MM.1S (cell line): ENCODE measurements at places on chromosomes 7 and 10.
A peak's percentile ranks its signal among the peaks of the same experiment; 100 is the strongest.

DNA sequence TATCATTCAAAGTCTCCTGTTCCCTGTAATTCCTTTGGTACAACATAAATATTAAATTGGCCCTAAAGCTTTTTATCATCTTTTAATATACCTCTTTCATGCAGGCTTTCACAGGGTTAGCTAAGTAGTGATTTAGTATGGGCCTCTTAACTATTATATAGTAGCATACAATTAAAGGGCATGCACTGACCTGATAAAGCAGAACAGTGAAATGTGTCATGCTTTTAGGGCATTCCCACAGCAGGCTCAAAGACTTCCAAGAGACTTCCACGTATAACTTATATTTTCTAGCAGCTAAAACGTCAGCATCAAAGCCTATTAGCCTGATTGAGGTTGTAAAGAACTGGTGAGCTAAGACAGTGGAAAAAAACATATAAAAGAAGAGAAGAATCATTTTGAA, 35.3 kb downstream of the SAMD8 start:
- no peak for DNase-seq

DNA sequence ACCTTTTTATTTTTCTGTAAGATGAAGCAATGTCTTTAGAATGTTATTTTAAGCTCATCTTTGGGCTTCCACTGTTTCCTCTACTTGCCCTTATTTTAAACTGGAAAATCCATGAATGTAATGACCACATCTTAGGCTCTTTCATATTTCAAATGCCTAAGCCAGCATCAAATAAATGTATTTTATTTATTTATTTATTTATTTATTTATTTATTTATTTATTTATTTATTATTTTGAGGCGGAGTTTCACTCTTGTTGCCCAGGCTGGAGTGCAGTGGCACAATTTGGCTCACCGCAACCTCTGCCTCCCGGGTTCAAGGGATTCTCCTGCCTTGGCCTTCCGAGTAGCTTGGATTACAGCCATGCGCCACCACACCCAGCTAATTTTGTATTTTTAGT, 69.2 kb downstream of the HDAC9 start:
- no peak for DNase-seq

- no peak for DNase-seq
Measured at GRCh38 chr10:132112611-132113010, 46.9 kb downstream of the JAKMIP3 start.

GRCh38 chr7:37031571-37032257, 307.4 kb upstream of the AOAH start:
- DNase-seq, result no peak

- DNase-seq, result no peak
Measured at GRCh38 chr7:4080954-4081353, 601.1 kb upstream of the FOXK1 start.

DNA sequence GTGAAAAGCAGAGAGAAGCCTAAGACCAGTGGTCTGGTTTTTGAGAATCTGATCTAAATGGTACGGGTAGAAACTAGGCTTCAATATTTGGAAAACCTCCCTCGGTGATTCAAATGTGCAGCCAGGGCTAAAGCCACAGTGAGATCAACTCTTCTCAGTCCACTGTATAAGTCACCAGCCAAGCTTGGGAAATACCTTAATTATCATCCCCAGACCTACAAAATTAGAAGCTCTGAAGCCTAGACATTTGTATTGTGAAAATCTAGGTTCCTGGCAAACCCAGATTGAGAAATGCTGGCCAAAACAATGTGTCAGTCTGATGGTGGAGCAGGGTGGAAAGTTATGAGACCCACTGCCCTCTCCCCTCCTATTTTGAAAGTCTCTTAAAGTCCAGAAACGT, 131.7 kb downstream of the DGKI start:
- no peak for DNase-seq

DNA sequence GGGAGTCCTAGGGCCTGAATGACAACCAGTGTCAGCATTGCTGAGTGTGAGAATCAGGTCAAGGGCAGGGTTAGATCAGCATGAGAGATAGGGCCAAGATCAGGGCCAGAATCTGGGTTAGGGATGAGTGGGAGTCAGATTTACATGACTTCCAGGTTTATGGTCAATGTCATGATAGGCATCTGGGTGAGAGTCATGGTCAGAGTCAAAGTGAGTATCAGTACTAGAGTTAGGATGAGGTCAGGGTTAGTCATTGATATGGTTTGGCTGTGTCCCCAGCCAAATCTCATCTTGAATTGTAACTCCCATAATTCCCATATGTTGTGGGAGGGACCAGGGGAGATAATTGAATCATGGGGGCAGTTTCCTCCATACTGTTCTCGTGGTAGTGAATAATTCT, 12.3 kb downstream of the MRPS24 start:
- no peak for DNase-seq

DNA sequence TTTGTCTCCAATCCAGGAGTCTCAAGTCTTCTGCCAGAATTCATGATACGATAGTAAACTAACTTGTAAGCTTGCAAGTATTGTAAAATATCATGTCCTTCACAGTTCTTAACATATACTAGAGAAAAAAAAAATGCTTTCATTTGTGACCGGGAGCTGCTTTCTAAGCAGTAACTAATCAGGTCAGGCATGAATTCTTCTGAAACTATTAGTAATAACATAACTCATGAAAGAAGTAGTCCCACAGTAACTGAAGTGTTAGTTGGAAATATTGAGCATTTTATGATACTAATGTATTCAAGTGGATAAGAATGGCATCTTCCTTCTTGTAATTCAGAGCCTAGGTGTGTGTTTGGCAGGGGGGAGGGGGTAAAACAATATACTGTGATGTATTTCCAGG, 665.6 kb downstream of the DNAJB9 start:
- no peak for DNase-seq

GRCh38 chr10:123007558-123008354, 839 bp downstream of the IKZF5 start:
- peak; percentile 64 for DNase-seq

DNA sequence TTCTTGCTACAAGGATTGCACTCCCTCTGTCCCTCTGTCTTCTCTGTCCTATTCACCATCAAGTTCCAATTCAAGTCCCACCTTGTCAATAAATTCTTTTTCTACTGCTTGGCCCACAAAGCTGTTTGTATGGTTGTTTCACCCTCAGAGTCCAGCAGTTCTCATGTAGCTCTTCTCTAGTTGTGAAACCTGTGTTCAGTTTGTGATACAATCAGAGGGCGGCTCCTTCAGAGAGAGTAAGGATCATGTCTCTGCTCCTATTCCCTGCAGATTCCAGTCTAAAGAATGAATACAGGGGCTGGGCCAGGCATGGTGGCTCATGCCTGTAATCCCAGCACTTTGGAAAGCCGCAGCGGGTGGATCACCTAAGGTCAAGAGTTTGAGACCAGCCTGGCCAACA, 126.6 kb upstream of the BET1 start:
- DNase-seq, result no peak

- DNase-seq, result no peak
Measured at GRCh38 chr7:100483722-100484672, at the start of gene NYAP1. NYAP1 (plus strand) TSS chr7:100483927; CDS start chr7:100485312, 1,385 bp downstream.

DNA sequence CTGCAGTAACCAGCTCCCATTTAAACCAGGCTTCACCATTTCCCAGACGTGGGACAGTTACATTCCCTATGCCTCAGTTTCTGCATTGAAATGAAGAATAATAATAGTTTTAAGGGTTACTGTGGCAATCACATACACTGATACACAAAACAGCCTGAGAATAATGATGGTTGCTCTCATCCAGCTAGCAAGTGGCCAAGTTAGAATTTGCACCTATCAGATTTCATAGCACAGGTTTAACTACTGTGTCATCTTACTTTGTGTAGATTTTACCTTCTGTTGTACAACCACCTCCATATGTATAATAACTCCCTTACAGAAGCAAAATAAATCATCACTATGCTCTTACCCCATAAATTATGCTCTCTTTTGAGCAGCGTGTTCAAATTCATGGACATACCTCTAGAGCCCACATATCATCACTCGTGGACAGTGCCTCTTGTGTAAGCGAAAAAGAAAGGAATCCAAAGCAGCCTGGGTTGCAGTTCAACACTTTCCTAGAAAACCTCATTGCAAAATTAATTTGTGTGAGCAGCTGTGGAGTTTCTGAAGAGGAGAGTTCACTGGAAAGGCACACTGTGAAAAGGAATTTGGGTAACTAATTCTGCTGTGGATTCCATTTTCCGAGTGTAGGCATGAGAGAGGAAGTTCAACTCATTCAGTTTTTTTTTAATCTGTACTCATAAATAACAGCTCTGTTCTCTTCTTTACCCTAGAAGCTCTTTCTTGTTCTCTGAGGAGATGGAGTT, 492.5 kb downstream of the ARL4A start:
- no peak for DNase-seq

GRCh38 chr7:86391813-86392212, 251.9 kb upstream of the GRM3 start:
- DNase-seq, result no peak

DNA sequence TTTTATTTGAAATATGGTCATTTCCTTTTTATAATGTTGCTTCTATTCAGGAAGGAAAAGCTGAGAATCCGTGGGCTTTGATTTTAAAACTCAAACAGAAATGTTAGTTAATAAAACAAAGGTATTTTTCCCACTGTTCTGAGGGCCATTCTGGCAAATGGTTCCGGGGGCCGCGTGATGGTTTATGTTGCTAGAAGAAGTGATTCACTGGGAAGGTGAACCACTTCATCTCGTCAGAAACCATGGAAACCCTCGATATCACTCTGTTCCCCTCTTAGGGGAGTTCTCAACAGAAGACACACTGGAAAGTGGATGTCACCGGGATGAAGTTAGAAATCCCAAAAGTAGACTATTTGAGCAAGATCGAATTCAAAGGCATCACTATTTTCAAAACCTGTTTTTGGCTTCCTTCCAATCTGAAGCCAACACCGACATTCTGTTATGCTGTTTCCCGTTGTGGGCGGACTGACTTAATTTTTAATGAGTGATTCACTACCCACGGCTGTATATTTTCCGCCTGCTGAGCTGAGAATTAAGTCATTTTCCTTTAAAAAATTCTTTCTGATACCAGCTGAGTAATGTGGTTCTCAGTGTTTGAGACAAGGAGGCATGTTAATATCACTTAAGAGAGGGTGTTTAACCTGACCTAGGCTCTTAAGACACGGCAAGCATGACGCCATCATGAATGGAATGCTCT, 84.1 kb downstream of the PTPRE start:
- no peak for DNase-seq

GRCh38 chr7:40306596-40306995, 171.8 kb downstream of the SUGCT start:
- no peak for DNase-seq

GRCh38 chr7:142943706-142944268, 4.5 kb downstream of the LLCFC1 start:
- no peak for DNase-seq

- DNase-seq, result no peak
Measured at GRCh38 chr10:13648425-13648824, 61.7 kb downstream of the PRPF18 start.

- DNase-seq, result no peak
Measured at GRCh38 chr10:37704566-37704965, 152.8 kb downstream of the ZNF248 start.

DNA sequence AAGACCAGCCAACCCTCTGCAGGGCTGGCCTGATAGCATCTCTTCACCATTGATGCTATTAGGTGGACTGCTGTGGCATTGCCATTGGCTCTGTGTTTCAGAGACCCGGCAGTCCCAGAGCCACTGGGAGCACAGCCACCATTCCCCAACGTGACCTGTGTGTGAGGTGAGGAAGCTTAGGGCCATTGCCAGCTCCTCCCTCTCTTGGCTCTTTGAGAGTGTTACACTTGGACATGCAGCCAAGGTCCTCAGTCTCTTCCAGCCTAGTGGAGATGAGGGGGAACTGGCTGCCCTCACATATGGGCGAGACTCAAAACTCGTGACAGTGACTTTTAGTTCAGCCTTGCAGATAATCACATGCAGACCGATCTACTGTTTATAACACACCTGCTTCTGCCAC, 39.3 kb upstream of the HMX3 start:
- DNase-seq, result no peak

DNA sequence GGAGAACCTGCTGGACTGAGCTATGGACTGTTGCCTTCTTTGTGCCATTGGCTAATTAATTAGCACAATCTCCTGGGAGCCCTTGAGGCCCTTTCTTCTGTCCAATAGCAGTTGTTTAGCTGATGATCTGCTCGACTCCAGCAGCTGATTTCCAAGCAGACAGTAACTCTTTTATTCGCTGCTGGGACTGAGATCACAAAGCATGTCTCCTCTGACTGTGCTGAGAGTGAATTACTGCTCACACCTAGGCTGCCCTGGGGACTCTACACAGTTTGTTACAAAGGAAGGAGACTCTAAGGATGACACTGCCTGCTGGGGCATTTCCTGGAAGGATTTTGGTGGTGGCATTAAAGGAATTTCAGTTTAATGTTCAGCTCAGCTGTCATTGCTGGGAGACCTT, 31.4 kb downstream of the CASP7 start:
- DNase-seq, result no peak

DNA sequence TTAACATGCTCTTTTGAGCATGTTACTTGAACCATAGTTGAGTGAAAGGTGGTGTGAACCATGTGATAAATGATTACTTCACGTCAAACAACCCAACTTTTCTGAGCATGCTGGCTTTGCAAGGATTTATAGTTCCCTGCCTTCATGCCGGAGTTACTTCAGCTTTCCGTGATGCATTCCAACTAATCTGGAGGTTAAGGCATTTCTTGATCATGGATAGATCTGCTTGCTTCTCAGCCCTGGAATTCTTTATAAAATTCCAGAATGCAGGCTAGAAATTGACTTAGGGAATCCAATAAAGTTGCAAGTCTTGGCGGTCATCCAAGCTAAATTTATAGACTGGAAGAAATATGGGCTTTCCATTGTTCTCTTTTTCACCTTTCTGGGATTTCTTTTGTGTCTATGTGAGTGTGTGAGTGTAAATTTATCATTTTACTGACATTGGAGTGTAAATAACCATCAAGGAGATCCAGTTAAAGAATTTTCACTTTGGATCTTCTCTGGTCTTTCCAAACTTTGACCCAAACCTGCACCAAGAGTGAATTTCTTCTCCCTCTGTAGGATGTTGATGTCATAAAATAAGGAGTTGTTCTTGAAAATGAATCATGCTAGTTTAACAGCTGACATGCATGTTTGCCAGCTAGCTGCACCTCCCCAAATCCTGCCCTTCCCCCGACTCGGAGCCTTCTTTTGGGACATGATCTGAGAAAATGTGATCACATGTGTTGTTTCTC, 289.0 kb downstream of the TWIST1 start:
- DNase-seq, result no peak

- peak; percentile 32 for DNase-seq
Measured at GRCh38 chr7:149261316-149261828, 624 bp upstream of the ZNF783 start.

DNA sequence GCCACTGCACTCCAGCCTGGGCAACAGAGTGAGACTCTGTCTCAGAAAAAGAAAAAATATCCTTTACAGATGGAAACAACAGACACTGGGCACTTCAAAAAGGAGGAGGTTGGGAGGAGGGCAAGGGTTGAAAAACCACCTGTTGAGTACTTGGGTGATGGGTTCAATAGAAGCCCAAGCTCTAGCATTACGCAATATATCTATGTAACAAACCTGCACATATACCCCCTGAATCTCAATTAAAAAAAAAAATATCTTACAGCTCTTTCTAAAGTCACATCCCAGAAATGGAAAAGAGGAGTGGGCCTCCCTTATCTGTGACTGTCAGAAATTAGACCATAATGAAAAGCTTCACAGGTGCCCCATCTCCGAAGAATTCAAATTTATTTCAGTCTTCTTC, 12.1 kb downstream of the VIM start:
- DNase-seq, result no peak
